ENCODE measurements at places on chromosomes 11 and 22.

- no peak for DNase-seq
Observed at GRCh38 chr11:10480026-10480425, 25.0 kb downstream of the AMPD3 start.

DNA sequence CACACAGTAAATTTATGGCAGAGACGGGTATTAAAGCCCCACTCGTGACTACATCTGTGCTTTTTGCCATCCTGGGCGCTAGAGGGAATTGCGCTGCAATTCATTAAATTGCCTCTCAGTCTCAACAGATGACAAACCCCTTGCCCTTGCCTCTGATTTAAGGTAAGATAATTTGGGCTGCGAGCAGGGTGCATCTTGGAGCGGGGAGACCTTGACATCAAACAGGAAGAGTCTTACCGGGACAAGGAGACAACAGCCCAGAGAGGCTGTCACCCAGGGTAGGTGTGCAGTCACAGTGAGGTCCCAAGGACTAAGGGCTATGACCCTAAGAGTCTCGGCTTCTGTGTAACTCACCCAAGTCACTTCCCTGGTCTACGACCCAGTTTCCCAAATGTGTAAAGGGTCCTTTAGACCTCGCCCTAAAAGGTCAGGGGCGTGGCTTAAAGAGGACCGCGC lies 449 bp upstream of the TOM1 start:
- no peak for DNase-seq

GRCh38 chr22:37197451-37198257 lies 9.6 kb upstream of the C1QTNF6 start:
- no peak for DNase-seq

DNA sequence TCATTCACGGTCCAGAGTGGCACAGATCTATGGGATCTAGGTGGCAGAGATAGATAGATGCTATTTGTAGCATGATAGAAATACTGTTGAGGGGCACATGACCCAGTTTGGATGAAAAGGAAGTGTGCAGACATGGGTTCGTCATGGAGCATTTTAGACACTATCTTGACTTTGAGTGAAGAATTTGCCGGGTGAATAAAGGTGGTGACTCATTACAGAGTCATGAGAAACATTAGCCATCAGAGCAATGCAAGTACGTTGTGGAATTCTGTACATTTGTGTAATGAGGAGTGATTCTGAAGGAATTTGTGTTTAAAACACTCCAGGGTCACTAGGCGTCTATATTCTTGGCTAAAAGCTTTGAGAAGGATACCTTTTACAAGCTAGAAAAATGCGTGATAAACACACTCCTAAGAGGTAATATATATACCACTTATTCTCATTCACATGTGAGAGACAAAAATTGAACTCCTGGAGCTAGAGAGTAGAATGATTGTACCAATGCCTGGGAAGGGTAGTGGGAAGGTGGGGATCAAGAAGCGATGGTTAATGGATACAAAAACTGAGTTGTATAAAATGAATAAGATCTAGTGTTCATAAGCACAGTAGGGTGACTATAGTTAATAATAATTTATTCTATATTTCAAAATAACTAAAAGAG lies 593.7 kb upstream of the LUZP2 start:
- DNase-seq: peak; percentile 24

- no peak for DNase-seq
Observed at GRCh38 chr11:68362801-68363379, 50.5 kb downstream of the LRP5 start.

DNA sequence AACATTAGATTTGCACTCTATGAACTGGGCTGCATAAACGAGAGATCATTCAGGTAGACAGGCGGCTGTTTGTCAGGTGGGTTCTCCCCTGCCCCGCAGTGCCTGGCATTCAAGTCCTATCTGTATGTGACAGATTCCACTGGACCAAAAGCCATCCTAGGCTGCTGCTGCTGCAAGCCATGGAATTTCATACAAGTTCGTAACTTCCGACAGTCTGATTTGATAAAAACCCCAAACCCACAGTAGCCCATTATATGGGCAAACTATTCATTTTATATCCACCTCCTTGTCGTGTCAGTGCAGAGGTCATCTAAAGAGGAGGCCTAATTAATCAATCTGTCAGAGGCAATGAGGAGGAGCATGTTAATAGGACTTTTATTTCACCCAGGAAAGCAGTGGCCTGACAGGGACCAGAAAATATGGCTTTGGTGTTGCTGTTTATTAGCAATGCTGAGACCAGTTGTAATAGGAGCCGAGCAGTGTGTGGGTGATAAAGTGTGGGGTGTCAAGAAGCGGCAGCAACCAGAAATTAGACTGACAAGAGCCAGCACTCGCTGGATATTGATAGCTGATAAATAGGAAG lies 124.2 kb downstream of the ARL14EP start:
- no peak for DNase-seq

- no peak for DNase-seq
Observed at GRCh38 chr22:46031557-46031956, 54.6 kb upstream of the WNT7B start.

DNA sequence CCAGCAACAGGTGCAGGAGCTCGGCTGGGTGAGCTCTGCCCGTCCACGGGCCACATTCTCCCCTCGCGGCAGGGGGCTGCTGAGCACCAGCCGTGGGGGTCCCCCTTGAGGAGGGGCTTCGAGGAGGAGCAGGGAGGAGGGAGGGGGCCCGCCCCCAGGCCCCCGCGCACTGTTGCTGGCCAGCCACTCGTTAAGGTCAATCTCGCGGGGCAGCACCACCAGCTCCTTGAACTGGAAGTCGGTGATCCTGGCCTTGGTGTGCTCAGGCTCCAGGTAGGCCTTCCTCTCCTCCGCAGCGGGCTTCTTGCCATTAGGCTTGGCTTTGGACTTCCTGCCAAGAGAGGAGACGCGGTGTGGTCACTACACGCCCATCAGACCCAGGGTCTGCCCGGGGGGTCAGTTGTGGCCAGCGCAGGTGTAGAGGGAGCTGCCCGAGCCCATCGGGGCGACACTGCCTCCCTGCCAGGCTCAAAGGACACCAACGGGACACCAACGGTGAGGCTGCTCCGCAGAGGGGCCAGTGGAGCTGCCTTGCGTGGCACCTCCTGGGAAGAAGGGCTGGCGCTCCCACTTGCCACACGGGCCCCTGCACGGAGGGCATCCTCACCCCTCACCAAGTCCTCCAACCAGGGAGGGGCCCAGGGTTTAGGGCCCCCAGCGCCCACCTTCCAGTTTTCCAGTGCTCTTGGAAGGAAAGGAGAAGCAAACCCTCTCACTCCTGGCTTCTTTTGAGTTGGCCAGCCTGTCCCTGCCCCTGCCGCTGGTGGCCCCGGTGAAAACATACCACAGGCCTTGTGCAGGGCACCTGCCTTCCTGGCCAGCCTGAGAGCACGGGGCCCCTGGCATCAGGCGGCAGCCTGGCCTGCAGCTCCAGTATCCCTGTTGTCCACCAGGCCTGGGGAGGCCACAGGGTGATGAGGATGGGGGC lies 5.8 kb downstream of the MOB2 start:
- no peak for DNase-seq

DNA sequence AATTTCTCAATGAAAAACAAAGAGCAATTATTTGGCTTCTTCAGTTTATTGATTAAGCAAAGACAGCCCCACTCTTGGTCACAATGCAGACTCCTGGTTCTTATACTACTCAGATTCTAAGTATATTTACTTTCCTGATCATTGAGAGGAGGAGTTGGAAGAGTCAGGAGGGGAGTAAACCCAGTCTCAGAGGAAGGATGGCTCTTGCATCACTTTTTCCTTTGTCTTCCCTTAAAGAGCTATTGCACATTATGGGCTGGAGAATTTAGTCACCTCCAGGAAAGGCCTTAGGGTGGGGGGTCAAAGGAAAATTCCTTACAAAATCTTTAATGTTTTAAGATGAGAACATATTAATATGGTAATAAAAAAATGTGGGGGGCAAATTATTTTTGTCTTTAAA lies 8.1 kb downstream of the SLC17A6 start:
- no peak for DNase-seq

DNA sequence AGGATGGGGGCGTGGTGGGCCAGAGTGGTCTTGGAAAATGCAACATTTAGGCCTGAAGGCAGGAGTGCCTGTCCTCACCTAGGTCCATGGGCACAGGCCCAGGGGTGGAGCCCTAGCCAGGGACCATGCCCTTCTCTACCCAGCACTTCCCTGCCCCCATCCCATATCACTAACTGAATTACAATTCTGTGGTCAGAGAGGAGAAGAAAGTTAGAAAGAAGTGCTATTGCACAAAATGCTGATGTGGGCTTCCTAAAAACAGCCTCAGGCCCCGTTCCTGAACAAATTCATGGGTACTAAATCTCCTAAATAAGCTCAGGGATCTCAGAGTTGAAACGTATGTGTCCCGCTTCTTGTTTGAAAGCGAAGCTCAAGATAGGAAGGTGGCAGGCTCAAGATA lies 3.5 kb upstream of the ASRGL1 start:
- DNase-seq: no peak

GRCh38 chr11:61851900-61852295 lies 23.8 kb downstream of the FADS2 start:
- DNase-seq: no peak

DNA sequence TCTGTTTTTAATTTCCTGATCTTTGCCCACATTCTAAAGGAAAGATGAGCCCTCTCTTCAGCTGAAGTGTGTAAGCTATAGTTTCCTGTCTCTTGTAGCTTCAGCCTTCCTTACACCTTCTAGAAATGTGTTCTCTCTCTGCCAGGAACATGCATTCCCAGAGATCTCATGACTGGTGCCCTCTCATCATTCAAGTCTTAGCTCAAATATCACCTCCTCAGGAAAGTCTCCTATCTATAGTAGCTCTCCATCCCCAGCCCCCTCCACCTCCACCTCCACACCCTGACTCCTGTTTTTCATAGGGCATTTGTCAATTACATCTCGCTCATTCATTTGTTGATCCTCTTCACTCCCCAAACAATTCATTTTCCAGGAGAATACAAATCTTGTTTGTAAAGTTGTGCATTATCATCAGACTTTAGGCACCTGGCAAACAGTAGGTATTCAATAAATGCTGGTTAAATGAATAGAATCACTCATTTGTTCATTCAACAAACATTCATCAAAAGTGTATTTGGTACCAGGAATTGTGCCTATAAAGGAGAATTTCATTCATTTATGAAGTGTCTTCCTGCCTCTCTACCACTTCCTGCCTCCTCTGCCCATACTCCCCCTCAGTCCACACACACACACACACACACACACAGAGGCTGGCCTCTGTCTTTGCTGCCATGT lies 160.3 kb downstream of the BBOX1 start:
- no peak for DNase-seq

GRCh38 chr11:87529486-87529885 lies 491.8 kb downstream of the TMEM135 start:
- DNase-seq: no peak

DNA sequence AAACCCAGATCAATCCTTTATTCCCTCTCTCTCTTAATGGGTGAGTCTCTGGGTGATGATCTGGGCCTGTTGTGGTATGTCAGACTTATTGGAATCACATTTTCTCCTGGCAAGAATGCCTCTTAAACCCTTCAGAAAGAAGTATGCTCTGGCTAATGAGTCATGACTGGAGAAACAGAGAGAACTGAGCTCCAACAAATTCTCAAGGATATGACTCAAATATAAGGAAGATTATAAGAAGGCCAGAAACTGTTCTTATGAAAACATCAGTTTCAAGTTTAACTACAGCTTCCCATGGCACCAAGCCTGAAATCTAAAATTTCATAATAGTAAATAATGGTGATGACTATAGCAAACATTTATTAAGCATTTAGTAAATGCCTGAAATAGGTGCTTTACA lies 83.9 kb downstream of the OR5AK2 start:
- peak; percentile 58 for DNase-seq

- DNase-seq: no peak
Observed at GRCh38 chr11:134866981-134867675, 455.1 kb upstream of the B3GAT1 start.

DNA sequence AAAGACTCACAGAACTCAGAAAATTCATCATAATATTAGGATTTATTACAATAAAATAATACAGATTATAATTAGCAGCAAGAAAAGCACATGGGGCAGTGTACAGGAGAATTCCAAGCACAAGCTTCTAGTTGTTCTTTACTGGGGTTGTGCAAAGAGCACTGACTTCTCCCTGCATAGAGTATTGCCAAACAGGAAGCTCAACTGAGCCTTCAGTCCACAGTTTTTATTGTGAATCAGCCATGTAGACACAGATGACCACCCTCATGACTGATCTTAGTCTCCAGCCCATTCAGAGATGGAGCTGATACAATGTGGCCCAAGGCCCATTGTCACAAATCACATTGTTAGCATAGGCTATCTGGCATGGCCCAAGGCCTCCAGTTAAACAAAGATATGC lies 798.9 kb downstream of the KCNA4 start:
- DNase-seq: no peak

- DNase-seq: no peak
Observed at GRCh38 chr11:114321621-114322257, 25.5 kb downstream of the NNMT start.

DNA sequence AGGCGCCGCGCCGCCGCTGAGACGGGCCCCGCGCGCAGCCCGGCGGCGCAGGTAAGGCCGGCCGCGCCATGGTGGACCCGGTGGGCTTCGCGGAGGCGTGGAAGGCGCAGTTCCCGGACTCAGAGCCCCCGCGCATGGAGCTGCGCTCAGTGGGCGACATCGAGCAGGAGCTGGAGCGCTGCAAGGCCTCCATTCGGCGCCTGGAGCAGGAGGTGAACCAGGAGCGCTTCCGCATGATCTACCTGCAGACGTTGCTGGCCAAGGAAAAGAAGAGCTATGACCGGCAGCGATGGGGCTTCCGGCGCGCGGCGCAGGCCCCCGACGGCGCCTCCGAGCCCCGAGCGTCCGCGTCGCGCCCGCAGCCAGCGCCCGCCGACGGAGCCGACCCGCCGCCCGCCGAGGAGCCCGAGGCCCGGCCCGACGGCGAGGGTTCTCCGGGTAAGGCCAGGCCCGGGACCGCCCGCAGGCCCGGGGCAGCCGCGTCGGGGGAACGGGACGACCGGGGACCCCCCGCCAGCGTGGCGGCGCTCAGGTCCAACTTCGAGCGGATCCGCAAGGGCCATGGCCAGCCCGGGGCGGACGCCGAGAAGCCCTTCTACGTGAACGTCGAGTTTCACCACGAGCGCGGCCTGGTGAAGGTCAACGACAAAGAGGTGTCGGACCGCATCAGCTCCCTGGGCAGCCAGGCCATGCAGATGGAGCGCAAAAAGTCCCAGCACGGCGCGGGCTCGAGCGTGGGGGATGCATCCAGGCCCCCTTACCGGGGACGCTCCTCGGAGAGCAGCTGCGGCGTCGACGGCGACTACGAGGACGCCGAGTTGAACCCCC lies 798 bp downstream of the BCR start:
- DNase-seq: no peak

DNA sequence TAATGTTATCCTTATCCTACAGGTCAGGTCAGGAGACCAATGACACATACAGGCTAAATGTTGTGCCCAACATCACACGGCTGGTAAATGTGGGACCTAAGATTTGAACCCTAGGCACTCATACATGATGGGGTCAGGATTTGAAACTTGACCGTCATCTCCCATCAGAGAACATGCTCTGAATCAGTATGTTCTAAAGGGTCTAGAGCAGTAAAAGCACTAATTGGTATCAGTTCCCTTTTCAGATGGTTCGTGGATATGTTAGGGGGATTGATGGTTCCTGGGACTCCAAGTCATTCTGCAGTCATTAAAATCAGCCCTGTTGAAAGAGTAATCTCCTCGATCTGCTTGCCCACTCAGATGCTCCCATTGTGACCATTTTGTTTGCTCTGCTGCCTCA lies 65.5 kb downstream of the BMAL1 start:
- DNase-seq: no peak

Data from HTR-8/SVneo (cell line).